ENCODE measurements at places on chromosomes 5 and 9. TPM values are rescaled to one million over a fixed set of nuclear protein-coding genes. Genes with fewer than 3 reads are reported as not detected.

Gene SLC34A1
- not detected for total RNA-seq

Gene STPG3
- not detected for total RNA-seq

Gene FAM153A
- 0.41 TPM for total RNA-seq

Gene DMRTA1
- total RNA-seq: 1.1 TPM

GRCh38 chr5:73693573-73694061 is 67.6 kb downstream of the ARHGEF28 start:
- DNase-seq: no peak

GRCh38 chr9:121888438-121888775 is 204.7 kb downstream of the TTLL11 start:
- no peak for DNase-seq

- no peak for DNase-seq
Observed at GRCh38 chr5:34597034-34598027, 58.8 kb upstream of the RAI14 start.

- no peak for DNase-seq
Observed at GRCh38 chr5:135376961-135377624, 21.9 kb downstream of the MACROH2A1 start.

Measured in kidney epithelial cell (primary cell).